ELR (cell line): ENCODE measurements at places on chromosomes 4 and X.
A peak's percentile ranks its signal among the peaks of the same experiment; 100 is the strongest.

DNA sequence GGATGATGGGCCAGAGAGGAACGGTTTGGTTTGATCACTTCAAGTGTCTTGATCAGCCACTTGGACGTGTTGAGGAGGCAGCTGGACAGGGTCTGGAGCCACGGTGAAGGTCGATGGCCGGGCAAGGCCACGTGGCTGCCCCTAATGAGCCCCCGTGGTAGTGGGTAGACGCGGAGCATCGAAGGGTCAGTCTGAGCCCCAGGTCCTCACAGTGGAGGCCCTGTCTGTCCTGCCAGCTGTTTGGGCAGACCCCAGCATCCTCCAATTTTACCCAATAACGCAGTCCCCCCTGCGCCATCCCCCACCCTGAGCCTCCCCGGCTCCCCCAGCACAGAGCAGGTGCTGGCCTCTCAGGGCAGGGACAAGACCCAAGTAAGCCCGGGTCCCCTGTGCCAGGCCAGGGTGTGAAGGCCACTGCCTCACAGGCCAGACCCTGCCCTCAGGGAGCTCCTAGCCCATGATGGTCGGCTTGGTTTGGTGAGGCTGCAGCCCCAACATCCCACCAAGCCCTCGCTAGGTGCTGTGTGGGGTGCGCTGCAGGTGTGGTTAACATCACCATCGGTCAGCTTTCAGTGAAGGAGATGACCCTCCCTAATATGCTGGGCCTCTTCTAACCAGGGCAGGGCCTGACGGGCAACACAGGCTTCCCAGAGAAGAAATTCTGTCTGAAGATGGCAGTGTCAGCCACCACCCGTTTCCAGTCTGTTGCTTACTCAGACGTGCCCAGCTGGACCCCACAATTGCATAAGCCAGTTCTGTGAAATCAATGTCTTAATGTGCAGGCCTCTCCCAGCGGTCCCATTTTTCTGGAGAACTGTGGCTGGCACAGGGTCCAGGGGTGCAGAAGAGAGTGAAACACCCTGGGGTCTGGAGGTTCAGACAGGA lies 40.5 kb upstream of the NKX1-1 start:
- DNase-seq, result no peak

DNA sequence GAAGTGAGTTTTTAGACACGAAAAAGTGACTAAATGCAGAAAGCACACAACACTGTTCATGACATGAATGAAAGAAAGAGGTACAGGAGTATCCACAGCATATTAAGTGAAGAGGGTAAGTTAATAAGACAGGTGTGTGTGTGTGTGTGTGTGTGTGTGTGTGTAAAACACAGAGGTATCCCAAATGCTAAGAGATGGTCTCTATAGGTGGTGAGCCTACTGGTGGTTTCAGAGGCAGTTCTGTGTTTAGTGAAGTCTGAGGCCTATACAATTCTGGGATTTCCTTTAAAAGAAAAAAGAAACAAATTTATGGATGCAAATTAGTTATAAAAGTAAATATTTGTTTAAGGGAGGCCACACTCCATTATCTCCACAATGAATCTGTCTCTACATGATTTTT lies 17.4 kb upstream of the TNIP3 start:
- DNase-seq, result no peak

- DNase-seq, result peak; percentile 83
Observed at GRCh38 chr4:118557298-118557851, 127.8 kb upstream of the METTL14 start.

DNA sequence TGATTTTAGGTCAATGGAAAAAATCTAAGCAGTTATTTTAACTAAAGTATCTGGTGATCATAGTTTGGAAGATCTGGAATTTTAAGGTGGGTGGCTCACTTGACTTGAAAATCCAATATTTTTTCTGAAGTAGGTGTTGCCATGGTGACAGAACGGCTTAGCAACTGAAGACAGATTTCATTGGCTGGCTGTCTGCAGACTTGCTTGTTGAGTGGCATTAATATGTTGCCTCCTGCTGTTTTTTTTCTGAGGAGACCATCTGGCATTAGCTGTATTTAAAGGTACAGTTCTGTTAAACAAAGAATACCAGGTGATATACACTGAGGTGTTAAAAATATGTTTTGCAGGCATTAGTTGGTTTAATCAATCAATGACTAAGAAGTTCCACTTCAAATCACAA lies 19.8 kb downstream of the CPE start:
- DNase-seq, result peak; percentile 24

GRCh38 chr4:88613417-88613875 lies 21.2 kb downstream of the HERC3 start:
- DNase-seq, result no peak

DNA sequence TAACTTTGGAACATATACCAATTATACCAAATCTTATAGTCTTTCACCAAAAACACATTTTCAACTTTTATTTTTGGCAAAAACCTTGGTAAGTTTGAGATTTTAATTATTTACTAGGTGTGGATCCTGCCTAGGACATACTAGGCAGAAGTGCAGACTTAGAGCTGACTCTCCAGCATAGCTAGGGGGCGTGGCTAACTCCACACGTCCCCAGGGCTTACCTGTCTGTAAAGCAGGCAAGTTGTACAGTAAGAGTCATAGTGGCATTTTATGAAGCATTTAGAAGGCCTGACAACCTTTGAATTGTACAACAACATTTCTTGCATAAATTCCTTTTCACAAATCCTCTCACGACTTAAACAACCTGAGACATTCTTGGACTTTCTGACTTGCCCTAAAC lies 19.2 kb upstream of the GRPEL1 start:
- DNase-seq, result no peak

- DNase-seq, result peak; percentile 28
Observed at GRCh38 chrX:79081895-79082512, 62.5 kb upstream of the GPR174 start.

DNA sequence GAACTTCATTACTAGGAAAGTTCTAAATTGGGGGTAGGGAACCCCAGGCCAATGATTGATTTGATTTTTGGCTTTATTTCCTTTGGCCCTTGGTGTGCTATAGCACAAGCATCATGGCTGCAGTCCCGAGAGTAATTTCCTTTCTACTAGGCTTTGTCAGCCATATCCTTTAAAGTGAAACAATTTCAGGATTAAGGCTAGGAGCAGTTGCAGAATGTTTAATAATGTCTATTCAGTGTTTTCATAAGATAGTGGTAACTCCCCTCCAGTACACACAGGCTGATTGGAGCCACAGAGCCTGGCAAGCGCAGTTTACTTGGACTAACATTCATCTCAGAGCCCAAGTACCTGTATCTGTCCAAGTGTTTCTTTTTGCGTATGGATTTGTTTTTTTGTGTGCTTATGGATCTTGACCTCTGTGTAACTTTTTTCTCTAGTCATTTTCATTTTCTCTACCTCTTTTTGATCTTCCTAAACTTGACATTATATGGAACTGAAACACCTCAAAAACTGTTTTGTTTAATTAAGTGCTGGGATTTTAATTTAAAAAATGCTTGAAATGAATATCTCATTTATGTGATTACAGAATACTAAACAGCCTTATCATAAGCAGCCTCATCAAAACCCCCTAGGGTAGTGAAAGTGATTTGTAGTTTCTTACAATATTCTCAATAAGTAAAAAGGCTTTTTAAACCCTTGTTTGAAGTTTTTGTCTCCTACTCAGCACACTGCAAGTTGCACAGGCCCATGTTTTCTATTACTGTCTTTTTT lies 7.5 kb downstream of the STIM2 start:
- DNase-seq, result no peak

- DNase-seq, result peak; percentile 10
Observed at GRCh38 chr4:53705151-53705764, 114.0 kb upstream of the LNX1 start.

DNA sequence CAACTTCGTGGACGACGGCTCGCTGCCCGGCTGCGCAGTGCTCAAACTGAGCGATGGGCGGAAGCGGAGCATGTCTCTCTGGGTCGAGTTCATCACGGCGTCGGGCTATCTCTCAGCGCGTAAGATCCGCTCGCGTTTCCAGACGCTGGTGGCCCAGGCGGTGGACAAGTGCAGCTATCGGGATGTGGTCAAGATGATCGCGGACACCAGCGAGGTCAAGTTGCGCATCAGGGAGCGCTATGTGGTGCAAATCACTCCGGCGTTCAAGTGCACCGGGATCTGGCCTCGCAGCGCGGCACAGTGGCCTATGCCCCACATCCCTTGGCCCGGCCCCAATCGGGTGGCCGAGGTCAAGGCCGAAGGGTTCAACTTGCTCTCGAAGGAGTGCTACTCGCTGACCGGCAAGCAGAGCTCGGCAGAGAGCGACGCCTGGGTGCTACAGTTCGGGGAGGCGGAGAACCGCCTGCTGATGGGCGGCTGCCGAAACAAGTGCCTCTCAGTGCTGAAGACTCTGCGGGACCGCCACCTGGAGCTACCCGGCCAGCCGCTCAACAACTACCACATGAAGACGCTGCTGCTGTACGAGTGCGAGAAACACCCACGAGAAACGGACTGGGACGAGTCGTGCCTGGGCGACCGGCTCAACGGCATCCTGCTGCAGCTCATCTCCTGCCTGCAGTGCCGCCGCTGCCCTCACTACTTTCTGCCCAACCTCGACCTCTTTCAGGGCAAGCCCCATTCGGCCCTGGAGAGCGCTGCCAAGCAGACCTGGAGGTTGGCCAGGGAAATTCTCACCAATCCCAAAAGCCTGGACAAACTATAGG lies 1.5 kb downstream of the MAB21L2 start:
- no peak for DNase-seq

DNA sequence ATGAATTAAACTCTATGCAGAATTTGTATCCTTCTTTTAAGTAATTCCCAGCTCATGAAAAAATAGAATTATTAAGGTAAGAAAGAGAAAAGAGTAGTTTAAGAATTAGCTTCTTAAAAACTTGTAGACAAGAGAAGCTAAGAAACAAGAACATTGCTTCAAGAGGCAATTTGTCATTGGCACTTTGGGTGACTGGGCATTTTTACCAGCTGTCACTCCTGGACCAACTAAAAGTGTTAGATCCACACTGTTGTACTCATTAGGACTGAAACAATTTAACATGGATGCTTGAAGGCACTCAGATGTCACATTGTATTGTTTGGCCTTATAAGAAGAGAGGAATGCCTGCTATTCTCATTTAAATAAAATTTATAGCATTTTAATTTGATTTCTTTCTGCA lies 7.4 kb downstream of the COL25A1 start:
- DNase-seq, result no peak

DNA sequence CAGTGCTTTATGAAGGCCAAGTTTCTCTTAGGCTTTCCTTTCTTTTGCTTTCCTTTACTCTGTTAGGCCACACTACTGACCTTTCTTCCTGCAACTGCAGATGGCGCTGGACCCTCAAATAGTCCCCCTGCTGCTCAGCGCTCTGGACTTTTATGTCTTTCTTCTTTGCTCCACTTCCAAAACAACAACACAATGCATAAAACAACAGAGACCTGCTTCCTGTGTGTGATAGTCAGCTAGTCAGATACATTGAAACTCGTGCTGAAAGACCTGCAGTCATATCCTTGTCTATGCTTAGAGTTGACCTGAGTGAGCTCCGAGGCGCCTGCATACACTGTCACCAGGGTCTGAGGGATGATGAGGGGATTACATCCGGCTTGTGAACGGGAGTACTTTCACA lies 108.9 kb upstream of the TEX13D start:
- DNase-seq, result no peak

DNA sequence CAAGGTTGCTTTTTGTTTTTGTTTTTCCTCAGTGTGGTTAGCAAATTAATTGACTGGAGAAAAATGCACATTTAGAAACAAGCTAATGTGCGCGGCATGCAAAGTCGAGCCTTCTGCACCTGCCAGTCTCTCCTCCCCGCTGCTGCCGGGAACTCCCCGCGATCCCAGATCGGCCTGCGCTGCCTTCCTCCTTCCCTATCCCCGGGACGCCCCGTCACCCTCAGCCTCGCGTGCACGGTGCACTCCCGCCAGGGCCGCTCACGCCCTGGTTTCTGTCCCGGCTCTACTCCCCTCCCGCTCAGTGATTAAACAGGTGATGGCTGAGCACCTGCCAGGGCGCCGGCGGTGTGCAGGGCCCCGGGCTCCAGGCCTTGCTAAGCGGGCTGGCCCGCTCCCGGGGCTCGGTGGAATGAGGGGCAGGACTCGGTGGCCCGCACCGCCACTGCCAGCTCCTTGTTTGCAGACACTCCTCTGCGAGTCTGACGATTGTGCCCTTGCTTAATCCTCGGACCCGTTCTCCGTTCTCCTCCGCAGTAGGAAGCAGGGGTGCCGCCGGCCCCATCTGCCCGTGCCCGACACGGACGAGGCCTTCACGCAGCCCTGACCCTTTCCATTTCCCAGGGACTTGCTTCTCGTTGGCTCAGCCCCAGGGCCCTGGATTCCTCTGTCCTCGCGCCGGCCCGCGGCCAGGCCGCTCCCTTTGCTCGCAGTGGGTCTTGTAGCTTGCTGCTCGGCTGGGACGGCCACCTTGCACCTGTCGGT lies 143.4 kb downstream of the TRIML1 start:
- DNase-seq, result no peak

GRCh38 chr4:148444296-148445070 lies 2.3 kb upstream of the NR3C2 start:
- DNase-seq, result peak; percentile 39

DNA sequence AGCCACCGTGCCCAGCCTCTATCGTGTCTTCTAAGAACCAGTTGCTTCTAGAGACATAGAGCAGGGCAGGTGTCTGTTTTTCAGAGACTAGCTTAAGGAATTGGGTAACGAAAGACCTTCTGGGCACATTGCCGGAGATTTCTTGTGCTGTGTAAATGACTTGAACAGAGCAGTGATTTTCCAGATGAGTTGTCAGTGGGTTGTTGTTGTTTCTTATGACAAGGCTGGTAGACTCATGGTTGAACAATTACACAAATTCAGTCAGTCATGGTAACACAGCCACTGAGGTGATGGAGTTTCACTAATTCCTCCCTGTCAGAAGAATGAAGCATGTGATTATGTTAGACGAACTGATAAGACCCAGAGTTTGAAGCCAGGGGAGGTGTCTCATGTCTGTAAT lies 20.5 kb upstream of the DDX3X start:
- DNase-seq, result peak; percentile 74

DNA sequence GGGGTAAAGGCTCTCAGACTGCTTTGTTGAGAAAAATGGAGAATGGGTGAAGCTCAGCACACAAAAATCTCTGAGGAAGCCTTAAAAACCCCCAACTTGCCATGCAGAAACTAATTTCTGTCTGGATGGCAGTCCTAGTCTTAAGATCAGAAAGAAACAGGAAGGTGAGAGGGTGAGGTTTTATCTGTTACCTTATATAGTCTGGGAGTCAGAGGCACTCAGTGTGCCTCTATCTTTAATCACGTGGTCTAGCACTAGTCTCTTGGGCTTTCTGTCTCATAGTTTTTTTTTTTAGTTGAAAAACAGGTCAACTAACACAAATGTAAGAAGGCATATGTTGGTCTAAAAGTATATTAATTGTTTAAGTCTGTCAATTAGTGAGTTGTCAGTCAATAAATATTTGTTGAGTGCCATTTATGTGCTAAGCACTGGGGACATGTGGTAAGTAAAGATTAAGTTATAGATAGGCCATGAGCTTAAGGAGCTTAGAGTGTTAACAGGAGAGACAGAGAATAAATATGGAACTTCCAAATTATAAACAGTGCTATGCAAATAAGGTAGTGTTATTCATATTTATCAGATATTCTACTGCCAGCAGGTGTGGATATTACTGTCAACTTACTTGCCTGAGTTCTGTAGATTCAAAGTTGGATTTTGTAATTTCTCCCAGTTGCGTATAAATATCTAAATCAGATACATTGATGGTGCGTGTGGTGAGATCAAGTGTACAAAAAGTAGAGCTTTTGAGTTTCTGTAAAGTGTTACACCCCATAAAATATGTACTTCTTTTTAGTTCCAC lies 7.0 kb downstream of the CYBB start:
- DNase-seq, result no peak
